Bronchial smooth muscle cell (primary cell): ENCODE measurements at places on chromosomes 5 and 9. TPM values are rescaled to one million over a fixed set of nuclear protein-coding genes. Genes with fewer than 3 reads are reported as not detected.

UNC13B gene
- 21.0 and 25.5 TPM in 2 replicates for total RNA-seq

SLC9A3 gene
- total RNA-seq = 0.17 and 0.47 TPM in 2 replicates

EIF4EBP3 gene
- total RNA-seq = 1.3 and 1.7 TPM in 2 replicates

SOX30 gene
- 0.16 TPM in 1 of 2 replicates, not detected in the other for total RNA-seq

TMOD1 gene
- total RNA-seq = 0.16 and 0.17 TPM in 2 replicates

ZDHHC12 gene
- total RNA-seq = 23.4 and 28.7 TPM in 2 replicates
